Tibial artery (tissue), 4 donors: ENCODE measurements at places on chromosomes 3 and 15.

DNA sequence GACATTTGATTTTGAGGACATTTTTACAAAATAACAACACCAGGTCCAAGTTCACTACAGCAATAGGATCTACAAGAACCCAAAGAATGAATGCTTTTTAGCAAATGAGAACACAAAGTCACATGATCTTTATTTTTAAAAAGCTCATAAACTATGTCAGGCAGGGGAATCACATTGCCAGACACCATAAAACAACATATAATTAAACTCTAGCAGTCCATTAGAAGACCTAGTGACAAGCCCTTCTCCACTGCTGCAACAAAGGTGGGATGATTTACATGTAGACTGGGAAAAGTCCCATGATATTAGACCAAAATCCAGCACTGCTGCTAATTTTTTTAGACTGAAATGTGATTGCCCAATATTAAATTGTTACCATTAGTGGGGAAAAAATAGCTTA lies 92.6 kb downstream of the FHIT start:
- no peak for DNase-seq

DNA sequence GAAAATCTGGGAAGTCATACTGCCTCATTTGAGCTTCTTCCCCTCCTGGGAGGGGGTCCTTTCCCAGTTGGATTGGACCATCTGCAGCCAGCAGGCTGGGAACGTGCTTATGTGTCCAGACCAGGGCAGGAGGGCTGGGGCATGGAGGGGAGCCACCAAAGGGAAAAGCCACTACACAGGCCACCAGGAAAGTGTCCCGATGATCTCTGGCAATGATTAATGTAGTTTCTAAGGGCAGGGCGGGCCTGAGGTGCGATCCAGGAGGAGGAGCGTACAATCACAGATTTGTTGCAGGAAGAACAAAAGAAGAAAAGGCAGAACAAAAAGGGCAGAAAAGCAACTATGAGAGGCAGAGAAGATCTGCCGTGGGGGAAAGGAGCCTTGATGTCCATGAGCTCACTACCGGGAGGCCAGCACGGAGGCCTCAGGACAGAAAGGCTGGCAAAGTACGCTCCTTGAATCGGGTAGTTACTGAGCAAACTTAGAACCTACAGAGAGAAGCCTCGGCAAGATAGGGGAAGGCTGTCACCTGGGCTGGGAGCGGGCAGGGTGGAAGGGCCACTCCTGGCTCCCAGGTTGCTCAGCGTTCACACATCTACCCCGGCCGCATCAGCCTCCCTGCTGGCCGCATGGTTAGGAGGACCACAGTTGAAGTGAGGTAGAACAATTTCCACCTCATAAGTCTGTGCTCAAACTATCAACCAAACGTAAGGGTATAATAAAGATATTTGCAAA lies 79.5 kb upstream of the PCSK6 start:
- no peak for DNase-seq

DNA sequence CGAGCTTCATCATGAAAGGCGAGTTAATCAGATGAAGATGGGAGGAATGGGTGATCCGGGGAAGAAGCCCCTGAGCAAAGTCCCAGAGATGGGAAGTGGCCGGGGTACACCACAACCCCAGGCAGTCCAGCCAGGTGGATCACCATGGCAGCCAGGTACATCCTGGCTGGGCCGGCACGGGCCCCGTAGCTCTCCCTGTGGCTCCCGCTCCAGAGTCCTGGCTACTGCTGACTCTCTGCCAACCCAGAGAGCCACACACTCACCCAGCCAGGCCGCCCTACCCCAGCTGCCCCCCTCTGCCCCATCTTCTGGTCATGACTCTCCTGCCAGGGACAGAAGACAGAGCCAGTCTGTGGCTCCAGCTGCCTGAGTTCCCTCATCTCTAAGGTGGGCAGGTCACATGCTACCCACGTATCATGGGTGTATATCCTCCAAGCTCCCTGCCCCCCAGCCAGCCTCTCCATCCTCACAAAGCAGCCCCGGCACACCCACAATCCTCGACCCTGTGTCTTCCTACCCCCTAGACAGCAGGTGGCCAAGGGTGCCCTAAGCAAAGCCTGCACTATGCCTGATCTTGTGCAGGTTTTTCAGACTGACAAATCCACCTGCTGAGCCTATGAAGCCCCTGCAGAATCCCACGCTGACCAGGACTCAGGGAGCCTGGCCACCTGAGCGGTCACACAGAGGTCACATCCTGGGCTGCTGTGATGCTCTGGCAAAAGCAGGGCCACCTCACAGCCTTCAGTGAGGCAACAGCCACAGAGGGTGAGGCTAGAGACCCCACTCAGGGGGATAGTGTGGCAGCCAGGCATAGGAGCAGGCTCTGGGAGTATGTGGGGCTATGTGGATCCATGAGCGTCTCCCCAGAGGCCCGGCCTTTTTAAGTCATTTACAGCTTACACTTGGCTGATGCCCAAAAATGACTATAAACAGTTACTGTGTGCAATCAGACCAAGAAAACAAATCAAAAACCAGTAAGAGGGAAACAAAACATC lies 13.2 kb downstream of the XXYLT1 start:
- no peak for DNase-seq

GRCh38 chr3:35184775-35185174 lies 454.6 kb upstream of the ARPP21 start:
- DNase-seq, result no peak

DNA sequence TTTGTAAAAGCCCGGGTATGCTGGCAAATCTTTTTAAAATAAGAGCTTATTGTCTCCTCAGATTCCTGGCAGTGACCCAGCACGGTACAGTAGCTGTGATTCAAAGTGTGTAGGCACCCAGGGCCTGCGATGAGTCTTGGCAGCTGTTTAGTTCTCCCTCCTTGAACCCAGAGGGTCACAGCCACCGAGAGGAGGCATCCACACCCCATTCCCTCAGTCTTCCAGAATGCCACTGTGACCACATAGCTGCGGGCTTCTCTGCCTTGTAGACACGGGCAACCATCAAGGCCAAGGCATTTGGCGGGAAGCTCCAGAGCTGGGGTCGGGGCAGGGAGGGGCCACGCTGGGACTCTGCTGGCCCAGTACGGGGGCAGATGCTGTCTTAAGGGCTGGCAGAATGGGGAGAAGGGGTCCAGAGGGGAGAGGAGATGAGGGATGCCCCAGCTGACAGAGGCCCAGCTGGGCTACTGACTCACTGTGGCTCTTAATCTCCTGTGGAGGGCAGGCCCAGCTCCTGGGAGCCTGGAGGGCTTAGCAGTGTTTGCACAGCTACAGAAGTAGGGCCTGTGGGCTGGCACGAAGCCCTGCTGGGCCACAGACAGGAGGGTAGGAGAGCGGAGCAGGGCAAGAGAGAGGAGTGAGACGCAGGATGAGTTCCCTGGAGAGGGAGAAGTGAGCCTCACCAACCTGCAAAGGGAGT lies 68.8 kb upstream of the DLG1 start:
- DNase-seq, result no peak

GRCh38 chr15:91214675-91215590 lies 114.9 kb downstream of the SV2B start:
- no peak for DNase-seq
